ENCODE measurements at places on chromosomes 1 and 21. TPM values are rescaled to one million over a fixed set of nuclear protein-coding genes. Genes with fewer than 3 reads are reported as not detected.

DNA sequence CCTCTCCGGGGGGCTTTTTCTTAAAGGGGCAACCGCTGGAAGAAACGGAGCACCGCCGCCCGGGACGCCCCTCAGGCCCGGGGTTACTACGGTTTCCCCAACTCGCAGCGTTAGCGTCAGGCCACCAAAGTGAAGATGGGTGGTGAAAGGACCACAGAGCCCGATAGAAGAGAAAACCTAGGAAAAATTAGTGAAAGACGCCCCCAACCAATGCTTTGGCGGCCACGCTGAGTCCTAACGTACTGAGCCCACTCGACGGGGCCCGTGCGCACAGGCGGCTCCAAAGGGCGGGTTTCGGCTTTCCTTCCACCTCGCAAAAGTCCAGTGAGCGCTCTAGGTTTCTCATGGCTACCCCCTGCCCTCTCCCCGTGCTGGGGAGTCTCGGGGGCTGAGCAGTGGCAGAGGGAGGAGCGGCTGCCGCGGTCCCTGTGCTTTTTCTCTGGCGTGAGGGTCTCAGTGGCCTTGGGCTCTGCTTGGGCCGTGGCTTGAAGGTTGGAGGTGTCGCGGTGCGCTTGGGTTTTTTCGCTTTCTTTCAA, 12.2 kb upstream of the SPEN start:
- no peak for DNase-seq
- H3K4me3 ChIP-seq, result peak overlapping the region; percentile 76
- H3K36me3 ChIP-seq, result no peaks in the 10 kb centered on the region

DNA sequence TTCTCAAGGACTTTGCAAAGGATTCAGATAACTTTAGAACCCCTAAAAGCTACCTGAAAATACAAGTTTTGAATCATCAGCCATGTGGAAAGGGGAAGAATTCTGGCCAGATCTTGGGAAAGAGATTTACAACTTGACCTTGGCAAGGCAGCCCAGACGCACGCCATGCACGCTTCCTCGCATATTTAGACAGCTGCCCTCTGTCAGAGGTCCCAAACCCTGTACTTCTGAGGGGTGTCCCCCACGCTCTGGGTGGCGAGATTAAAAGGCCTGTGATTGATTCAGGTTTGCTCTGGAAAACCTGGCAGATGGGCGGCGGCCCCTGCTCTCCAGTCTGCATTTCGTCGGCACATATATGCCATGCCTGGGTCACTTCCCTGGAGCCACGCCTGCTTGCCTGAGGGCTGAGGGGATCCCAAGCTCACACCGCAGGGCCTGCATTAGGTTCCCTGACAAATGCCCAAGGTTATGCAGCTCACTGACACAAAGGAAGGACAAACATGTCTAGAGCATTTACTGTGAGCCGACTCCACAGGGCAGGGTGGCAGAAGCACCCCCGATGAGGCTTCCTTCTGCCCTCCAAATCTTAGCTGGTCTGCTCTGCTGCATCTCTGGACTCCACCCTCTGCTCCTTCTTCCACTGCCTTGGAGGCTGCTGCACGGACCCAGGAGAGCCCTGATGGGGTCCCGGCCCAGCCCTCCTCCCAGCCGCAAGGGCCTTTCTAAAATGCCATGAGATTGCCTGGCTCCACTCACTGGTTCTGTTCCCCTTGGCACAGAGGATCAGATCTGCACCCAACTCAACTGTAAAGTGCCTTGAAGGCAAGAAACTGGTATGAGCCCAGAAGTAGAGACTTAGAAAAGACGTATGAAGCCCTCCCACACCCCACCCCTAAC, 103.9 kb downstream of the BCAR3 start:
- no peak overlapping the region for H3K4me3 ChIP-seq
- H3K27me3 ChIP-seq, result no peaks in the 10 kb centered on the region
- H3K36me3 ChIP-seq, result no peaks in the 10 kb centered on the region
- H3K27ac ChIP-seq, result peak overlapping the region; percentile 71
- H3K4me1 ChIP-seq, result peaks cover 70% of the 10 kb centered on the region

DNA sequence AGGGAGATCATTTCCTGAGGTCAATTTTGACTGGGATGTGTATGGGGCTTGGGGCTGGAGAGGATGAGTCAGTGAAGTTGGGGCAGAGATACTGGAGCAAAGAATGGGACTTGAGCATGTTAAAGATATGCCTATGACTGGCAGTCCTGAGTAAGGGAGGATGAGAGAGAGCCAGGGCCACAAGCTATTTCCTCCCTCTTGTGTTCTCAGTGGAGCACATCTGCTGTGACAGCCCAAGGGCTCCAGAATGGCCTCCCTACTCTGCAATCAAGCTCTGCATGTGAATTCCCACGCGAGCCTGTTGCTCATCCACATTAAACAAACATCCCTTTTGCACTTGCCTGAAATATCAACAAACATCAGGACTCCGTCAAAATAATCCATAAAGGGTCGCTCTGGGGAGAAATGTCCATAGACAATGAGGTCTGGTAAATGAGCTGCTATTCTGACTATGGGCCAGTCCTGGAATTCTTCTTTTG, 9.2 kb downstream of the ADCY10 start:
- peak overlapping the region; percentile 9 for H3K27ac ChIP-seq
- no peak for DNase-seq
- no peak overlapping the region for H3K4me3 ChIP-seq
- no peaks in the 10 kb centered on the region for H3K36me3 ChIP-seq
- H3K27me3 ChIP-seq, result no peaks in the 10 kb centered on the region

The TCHH gene
- total RNA-seq, result not detected

- no peak for DNase-seq
- no peak overlapping the region for H3K27ac ChIP-seq
- H3K27me3 ChIP-seq, result no peaks in the 10 kb centered on the region
- no peak overlapping the region for H3K4me3 ChIP-seq
Observed at GRCh38 chr1:13829152-13829769, 129.3 kb downstream of the PRDM2 start.

DNA sequence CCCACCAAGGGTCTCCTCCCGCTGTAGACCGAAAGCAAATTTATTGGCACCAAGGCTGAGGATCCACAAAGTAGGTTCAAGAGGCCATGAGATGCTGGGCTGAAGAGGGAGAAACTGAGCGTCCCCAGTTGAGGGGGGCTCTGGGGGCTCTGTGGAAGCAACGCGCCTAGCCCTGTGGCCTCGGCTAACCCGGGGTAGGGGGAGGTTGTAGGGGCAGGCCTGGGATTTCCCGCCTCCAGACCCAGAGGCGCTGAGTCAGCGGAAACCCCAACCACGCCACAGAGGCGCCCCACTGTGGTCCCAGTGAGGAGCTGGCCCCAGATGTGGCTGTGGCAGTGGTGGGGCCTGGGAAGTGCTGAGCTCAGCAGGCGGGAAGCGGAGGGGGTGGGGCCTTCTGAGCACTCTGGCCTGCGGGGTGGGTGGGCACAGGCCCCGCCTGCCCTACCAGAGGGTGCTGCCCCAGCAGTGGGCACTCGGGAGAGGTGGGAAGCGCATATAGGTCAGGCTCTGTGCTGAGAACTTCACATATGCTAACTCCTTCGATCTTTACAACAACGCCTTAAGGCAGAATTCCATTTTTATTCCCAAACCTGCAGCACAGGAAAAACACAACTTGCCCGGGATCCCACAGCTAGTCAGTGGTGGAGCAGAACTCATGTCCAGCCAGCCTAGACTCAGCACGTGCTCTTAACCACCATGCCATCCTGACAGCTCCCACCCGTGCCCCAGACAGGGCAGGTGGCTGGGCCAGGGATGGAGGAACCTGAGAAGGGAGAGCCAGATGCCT, 1.5 kb upstream of the COL16A1 start:
- H3K36me3 ChIP-seq, result no peaks in the 10 kb centered on the region
- H3K27ac ChIP-seq, result peak overlapping the region; percentile 95
- no peaks in the 10 kb centered on the region for H3K27me3 ChIP-seq
- no peak overlapping the region for H3K4me3 ChIP-seq
- peaks cover 38% of the 10 kb centered on the region for H3K4me1 ChIP-seq
- DNase-seq, result peak; percentile 91

The A3GALT2 gene
- not detected for total RNA-seq

DNA sequence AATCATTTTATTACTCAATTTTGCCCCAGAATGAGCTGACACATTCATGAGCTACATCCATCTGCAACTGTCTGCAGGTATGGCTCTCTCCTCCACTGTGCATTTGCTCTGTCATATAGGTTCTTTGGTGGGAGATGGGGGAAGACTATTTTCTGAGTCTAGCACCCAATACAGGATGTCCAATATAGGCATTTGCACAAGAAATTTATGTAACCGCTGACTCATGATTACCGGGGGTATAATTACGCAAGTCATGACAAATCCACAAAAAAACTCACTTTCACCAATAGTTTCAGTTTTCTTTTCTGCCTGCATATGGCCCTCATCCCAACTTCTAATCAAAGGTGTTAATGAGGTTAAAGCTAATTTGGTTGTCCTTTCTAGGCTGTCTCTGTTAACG, 17.5 kb upstream of the VSIG8 start:
- no peak overlapping the region for H3K4me3 ChIP-seq
- H3K27ac ChIP-seq, result no peak overlapping the region
- H3K27me3 ChIP-seq, result no peaks in the 10 kb centered on the region
- peaks cover 2% of the 10 kb centered on the region for H3K4me1 ChIP-seq

DNA sequence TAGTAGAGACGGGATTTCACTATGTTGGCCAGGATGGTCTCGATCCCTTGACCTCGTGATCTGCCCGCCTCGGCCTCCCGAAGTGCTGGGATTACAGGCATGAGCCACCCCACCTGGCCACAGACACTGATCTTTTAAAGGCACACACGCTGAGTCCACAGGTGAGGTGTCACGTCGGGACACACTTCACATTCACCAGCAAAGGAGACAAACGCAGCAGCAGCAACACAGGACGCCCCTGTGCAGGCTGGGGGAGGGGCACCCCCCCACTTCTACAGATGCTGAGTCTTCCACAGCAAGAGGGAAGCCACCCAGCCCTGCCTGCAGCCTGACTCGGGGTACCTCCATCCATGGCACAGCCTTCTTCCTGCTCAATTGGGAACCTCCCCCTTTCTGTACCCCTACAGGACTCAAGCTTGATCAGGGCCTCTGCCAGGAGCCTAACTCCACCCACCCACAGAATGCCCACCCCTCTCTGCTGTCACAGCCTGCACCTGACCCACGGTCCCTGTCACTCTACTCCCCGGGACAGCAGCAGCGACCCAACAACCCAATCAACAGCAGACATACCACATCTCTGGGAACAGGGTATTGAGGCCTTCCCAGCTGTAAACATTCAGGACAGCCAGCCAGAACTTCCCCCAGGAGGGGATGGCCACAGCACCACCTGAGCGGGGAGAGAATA, 9.5 kb downstream of the LSS start:
- DNase-seq, result no peak
- H3K27ac ChIP-seq, result no peak overlapping the region
- H3K4me1 ChIP-seq, result peaks cover under 1% of the 10 kb centered on the region
- H3K4me3 ChIP-seq, result no peak overlapping the region

- H3K36me3 ChIP-seq, result no peaks in the 10 kb centered on the region
- H3K4me1 ChIP-seq, result peaks cover 11% of the 10 kb centered on the region
- no peaks in the 10 kb centered on the region for H3K27me3 ChIP-seq
- peak; percentile 54 for DNase-seq
Observed at GRCh38 chr1:245788269-245788668, 633.5 kb downstream of the KIF26B start.

The CCDC30 gene
- 1.8 TPM for total RNA-seq

Data from hepatocyte (in vitro differentiated cells).